GM13976 (cell line): ENCODE measurements at places on chromosomes 3 and 15.

- no peak for DNase-seq
These were observed 18.4 kb upstream of the GHSR start for GRCh38 chr3:172466553-172467130.

DNA sequence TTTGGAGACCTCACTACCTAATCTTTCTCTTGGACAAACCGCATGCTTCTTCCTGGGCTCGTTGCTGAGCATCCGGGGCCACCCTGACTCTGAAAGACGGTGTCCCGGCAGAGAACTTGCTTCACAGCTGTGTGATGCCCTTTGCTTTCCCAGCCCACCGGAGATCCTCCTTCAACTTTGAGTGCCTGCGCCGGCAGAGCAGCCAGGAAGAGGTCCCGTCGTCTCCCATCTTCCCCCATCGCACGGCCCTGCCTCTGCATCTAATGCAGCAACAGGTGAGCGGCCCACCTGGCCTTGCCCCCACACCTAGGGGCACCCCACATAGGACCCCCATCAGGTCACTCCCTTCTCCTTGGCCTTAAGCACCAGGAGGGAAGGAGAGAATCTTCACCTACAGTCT is 37.7 kb downstream of the CHDH start:
- DNase-seq, result no peak

DNA sequence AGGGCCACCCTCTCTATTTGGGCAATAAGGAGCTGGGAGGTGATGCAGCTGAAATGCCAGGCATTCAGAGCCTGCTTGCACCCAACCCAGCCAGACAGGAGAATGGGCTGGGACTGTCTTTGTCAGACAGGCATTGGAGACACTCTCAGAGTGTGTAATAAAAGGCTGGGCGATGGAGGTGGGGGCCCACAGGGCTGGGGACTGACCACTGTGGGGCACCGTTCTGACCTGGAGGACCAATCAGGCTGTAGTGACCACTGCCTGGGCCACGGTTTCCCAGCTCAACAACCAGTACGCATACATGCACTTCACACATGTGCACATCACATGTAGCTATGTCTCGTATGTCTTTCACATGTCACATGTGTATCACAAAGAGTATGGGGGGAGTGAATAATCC is 5.7 kb upstream of the IGDCC3 start:
- no peak for DNase-seq

DNA sequence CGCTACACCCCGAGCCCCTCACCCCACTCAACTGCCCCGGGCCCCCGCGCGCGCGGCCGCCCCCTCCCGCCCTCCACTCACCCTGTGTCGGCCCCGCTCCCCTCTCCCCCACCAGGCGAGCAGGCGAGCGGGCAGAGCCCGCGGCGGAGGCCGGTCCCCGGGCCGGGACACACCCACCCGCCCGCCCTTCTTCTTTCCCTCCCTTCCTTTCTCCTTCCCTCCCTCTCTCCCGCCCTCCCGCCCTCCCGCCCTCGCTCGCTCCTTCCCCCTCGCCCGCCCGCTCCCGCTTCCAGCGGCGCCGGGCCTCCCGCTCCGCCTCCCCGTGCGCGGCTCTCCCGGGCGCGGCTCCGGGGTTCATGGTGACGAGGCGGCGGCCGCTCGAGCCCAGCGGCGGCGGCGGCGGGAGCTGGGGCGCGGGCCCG is at the start of gene CTDSPL:
CTDSPL (plus strand) TSS at position 261 of the 422 bp plus-strand sequence. CDS start 320 bp downstream, outside the sequence.
- peak; percentile 49 for DNase-seq

GRCh38 chr3:172384836-172385235 is 63.4 kb downstream of the GHSR start:
- DNase-seq, result no peak

DNA sequence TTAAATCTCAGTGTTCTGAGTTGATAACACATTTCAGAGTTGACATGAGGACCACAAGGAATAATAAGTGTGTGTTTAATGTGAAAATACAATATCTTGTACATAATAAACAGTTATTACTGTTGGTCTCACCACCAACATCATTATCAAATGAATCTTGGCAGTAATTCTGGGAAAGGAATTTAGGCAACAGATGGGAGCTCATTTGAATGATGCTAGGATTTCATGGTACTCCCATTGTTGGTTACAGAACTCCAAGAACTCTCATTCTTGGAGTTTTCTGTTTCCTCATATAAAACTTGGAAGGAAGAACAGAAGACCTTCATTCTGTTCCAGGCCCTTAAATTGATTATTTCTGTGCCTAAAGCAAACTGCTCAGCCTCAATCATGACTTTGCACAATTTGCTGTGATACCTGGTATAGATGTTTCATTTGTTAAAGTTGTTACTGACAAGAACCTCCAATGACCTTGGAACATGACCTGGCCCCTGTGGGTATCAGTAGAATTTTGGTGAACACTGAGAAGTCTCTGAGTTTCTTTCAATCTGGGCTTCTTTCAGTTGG is 385.8 kb downstream of the LPP start:
- no peak for DNase-seq

- DNase-seq, result no peak
These were observed 928.8 kb upstream of the ALCAM start for GRCh38 chr3:104437891-104438290.

DNA sequence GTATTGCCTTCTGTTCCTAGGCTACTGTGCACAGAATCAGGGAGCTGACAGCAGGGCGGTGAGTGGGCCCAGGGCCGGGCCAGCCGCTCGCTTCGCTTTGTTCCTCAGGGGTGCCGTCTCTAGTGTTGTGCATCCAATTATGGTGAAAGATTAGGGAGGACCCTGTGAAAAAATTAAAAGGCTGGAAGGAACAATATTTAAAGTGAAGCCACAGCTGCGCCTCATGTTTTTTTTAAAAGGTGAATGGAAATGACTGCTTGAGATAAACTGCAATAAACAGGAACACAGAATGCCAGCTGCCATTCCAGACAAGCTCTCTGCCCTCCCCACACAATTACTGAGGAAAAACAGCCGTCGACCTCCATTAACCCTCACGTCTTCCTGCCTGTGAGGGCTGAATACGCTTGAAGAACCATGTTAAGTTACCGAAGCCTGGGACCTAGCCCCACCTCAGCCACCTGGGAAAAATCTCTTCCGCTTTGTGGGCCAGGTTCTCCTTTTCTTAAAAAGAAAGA is 132.0 kb upstream of the IL12A start:
- DNase-seq, result no peak

GRCh38 chr15:63902671-63903035 is 68.9 kb upstream of the HERC1 start:
- DNase-seq, result no peak

GRCh38 chr3:123379041-123379830 is 69.7 kb downstream of the ADCY5 start:
- no peak for DNase-seq

GRCh38 chr3:121948641-121949040 is 54.4 kb downstream of the SLC15A2 start:
- DNase-seq, result no peak

DNA sequence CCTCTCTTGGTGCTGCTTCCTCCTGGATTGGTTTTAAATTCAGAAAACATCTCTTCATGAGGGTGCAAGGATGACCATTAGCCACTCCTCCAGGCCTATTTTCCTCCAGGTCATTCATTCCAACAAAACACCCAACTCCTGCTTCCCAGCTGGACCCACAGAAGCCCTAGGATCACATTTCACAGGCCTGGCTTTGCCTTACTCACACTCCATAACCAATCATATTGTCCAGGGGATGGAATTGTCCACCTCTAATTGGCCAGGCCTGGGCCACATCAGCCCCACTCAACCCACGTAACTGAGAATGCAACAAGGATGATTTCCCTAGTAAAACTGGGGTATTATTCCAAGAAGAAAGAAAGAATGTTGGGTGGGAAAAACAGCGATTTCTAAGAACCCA is 616.7 kb upstream of the SUCLG2 start:
- DNase-seq, result no peak

GRCh38 chr3:160184655-160185054 is 40.6 kb upstream of the C3orf80 start:
- no peak for DNase-seq

DNA sequence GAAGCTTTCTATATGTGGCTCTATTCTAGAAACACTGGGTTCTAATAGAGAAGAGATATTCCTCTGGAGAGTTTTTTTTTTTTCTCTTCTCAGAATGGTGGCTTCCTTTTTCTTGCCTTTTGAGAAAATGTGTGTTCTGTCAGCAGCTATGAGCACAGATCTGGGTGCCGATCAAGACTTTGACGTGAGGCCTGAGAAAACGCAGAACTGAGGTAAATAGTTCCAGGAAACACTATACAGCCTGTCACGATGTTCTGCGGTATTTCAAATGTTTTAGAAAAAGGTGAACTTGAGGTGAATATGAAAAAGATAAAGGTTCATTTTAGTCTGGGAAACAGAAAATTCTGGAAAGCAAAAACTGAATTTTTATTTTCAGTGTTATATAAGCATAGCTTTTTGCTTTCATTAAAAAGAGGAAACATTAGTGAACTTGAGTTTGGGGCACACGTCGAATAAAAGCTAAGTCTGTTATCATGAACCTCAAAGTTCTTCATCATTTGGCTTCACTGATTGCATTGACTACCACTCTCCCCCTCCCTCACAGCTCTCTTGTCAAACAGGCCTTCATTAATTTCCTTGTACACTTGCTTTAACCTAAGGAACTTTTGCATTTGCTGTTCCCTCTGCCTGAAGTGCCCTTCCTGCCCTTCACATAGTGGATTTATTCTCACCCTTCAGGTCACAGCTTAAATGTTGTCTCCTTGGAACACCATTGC is 265.1 kb downstream of the NFKBIZ start:
- DNase-seq, result no peak

DNA sequence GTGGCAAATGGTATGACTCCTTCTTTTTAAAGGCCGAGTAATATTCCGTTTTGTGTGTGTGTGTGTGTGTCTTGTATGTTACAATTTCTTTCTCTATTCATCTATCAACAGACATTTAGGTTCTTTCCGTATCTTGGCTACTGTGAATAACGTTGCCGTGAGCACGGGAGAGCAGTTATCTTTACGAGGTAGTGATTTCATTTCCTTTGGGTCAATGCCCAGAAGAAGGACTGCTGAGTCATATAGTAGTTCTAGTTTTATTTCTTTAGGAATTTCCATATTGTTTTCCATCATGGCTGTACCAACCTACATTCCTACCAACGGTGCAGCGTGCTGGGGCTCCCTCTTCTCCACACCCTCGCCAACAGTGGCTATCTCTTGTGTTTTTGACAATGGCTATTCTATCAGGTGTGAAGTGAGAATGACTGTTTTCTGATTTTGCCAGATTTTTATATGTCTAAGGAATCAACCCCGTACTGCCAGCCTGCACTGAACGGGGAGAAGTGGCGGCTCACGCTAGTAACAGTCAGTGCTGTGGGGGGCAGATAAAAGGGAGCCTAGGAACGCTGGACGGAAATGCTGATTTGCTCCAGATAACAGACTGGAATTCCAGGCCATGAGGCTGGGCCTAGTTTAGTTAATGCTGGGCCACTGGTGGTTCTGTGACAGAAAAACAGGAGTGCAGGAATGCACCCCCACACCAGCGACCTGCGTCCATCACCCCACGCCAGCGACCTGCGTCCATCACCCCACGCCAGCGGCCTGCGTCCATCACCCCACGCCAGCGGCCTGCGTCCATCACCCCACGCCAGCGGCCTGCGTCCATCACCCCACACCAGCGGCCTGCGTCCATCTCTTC is 168.1 kb downstream of the XXYLT1 start:
- DNase-seq, result no peak

- DNase-seq, result no peak
These were observed 54.1 kb downstream of the LEO1 start for GRCh38 chr15:51917493-51917892.

- DNase-seq, result no peak
These were observed 203.3 kb downstream of the RORA start for GRCh38 chr15:61025781-61026180.

DNA sequence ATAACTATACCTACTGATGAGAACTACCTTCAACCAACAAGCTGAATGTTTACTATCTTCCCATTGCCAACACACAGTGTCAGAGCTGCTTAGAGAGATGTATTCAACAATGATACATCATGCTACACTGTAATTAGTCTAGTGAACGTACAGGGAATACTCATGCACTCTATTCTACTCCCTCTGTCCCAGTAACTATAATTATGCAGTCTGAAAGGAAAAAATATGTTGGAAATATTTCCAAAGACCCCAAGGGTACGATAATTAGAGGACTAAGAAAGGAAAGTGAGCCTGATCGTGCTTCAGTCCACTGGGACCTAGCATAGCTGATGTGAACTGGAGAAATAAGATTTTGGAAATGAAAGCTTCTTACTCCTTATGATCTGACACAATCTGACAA is 36.9 kb upstream of the FSIP1 start:
- no peak for DNase-seq

DNA sequence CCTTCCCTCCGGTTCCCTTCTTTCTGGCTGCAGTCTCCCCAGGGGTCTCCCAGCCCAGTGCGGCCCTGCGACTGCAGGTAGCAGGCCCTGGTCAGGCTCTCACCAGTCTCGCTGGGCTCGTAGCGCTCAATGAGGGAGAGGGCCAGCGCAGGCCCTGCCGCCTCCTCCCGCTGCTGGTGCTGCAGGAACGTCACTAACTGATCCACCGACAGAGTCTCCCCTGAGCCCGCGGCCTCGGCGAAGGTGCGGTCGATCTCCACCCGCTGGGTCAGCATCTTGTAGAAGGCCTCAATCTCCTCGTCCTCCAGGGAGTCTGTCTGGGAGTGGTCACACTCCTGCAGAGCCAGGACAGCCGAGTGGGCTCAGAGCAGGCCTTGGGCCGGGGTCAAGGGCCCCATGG is 18.3 kb downstream of the PLCD1 start:
- no peak for DNase-seq

DNA sequence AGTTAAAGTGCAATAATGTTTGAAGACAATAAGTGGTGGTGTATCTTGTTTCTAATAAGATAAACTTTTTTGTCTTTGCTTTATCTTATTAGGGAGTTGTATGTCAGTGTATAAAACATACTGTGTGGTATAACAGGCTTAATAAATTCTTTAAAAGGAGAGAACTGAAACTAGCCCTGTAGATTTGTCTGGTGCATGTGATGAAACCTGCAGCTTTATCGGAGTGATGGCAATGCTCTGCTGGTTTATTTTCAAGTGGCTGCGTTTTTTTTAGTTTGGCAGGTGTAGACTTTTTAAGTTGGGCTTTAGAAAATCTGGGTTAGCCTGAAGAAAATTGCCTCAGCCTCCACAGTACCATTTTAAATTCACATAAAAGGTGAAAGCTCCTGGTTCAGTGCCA is 2.7 kb downstream of the RPL15 start:
- no peak for DNase-seq

DNA sequence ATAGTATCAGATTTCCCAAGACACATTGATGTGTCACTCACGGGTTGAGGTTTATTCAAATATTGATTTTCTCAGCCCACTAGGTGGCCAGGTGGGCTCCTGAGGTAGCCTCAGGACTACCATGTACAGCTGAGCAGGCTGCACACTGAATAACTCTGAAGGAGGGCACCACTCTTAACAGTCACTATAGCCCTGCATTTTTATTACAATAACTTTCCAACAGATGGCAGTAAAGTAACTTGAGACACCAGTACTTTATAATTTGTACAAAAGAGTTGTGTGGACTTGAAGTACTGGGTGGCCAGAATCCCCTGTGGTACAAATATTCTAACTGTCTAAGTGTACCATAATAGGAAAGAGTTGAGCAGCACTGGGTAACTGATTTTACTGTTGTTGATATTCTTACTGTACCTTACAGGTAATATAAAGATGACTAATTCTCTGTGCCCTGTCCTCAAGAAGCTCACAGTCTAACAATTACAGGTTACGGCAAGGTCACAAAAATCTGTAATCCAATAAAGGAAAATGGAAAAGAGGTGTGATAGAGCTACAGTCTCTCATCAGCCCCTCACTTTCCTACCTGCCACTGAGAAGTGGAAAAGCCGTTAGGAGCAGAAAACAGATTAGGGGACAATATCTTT is 76.0 kb downstream of the ETFA start:
- peak; percentile 42 for DNase-seq
